NCI-H146 (cell line): ENCODE measurements at places on chromosomes 6 and 20.
A peak's percentile ranks its signal among the peaks of the same experiment; 100 is the strongest.

DNA sequence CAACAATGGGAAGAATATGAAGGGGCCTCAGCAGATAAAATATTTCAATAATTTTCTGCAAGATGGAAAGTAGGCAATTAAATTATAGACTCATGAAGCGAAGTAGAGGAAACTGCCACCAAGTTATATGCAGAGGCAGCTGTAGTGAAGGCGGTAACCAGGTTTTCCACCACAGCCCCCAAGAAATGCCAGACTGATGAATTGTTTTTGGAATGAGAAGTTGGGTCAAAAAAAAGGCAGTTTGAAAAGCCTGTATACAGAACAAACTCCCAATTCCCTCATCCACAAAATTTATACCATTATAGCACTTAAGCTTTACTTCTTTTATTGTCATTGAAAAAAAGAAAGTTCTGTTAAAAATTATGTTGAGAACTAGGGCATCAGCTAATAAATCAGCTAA is 45.3 kb downstream of the ELOVL4 start:
- DNase-seq, result no peak

DNA sequence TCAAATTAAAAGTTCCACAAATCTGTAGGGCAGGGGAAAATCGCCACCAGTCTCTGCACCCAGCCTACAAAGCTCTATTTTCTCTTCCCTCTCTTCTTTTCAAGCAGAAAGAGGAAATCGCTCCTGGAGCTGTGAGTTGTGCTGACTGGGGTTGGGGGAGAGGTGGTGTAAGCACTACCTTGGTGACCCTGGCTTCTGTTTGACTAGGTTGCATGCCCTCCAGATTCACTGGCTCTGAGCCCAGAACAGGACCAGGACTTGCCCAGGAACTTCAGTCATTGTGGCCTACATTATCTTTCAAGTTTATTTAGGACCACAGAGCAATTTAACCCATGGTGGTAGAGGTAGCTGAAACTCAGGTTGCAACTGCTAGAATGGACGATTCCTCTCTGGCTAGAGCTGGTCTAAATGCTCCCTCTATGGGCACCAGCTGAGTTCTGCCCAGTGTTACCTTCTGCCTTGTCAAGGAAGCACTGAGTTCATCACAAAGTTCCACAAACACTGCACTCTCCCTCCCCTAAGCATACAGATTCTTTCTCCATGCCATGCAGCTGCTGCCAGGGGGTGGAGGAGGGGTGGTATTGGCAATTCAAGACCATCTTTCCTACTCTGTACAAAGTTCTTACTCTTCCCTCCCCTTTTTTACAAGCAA is 122.0 kb upstream of the BMP5 start:
- no peak for DNase-seq

DNA sequence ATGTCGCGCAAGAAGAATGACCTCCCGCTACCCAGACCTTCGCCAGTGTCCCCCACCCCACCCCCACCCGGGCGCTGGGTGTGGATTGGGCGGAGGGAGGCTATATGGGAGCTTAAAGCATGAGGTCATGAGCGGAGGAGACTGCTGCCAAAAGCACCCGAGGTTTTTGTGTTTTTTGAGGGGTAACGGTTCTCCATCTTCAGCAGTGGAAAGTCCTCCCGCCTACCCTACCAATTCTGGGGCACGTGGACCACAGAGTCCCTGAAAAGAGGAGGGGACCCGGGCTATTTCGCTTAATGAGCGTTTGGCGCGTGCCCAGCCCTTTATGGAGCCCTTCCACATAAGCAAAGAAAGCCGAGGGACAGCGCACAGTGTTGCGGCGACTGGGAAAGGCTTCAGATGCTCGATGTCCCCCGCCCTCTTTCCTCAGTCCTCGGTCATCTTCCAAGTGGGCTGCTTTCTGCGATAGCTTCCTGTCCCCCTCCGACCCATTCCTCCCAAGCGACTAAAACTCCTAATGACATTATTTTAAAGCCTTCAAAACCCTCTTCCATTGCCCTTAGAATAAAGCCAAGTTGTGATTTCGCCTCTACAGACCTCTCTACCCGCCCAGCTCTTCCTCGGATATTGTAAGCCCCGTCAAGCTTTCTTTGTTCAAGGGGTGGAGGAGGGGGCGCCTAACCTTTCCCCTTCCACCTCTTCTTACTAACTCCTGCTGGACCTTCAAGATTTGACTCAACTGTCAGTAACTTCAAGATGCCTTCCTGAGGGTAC is 2.1 kb upstream of the TRERF1 start:
- DNase-seq, result peak; percentile 85

- no peak for DNase-seq
Measured at GRCh38 chr6:148348778-148349177, 6.1 kb downstream of the SASH1 start.

GRCh38 chr20:13264907-13265306 is 43.8 kb downstream of the ISM1 start:
- DNase-seq, result no peak

DNA sequence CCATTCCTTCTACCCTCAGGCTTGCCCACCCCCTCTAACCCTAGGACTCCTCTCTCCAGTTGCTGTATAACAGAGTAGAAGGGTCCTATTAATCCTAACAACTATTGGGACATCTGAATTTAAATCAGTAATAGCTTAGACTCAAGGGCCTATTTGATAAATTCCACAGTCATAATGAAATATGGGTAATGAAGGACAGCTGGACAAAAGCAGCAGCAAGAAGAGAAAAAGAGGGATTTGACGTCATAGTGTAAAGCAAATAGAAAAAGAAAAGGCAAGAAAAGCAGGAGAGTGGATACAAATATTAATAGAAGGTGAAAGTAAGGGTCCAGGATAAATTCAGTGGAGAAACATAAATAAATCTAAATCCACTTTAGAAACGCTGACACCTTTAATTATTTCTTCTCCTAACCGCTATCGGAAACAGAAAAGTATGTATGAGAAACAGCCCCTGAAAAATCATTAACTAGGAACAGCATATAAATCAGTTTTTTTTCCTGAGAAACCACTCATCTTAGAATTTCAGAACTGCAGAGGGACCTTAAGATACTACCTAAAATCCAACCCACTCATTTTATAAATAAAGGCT is 12.8 kb downstream of the FKBP5 start:
- no peak for DNase-seq

- no peak for DNase-seq
Measured at GRCh38 chr6:17845598-17845997, 138.9 kb upstream of the NUP153 start.

- DNase-seq, result no peak
Measured at GRCh38 chr20:8909596-8909995, 159.3 kb upstream of the PLCB4 start.

- no peak for DNase-seq
Measured at GRCh38 chr20:17844133-17844429, 124.5 kb downstream of the SNX5 start.

- peak; percentile 19 for DNase-seq
Measured at GRCh38 chr6:76861403-76861802, 601.9 kb downstream of the HTR1B start.

GRCh38 chr6:104714796-104715195 is 144.9 kb downstream of the HACE1 start:
- no peak for DNase-seq

DNA sequence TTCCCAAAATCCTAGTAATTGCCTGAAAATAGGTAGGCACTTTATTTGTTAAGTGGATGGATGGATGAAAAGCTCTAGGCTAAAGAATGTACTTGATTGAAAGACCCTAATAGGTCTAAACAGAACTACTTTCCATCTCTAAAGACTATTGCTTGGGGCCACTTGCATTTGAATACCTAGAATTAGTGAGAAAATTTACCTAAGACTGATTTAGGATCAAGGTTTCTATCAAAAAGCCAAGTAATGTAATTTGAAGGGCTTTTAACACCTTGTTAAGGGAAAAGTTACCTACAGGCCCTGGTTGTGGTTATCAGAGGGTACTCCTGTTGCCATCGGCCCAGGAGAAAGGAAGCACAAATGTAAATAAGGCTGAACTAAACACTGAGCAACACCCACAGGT is 580.7 kb downstream of the LMBRD1 start:
- DNase-seq, result no peak

DNA sequence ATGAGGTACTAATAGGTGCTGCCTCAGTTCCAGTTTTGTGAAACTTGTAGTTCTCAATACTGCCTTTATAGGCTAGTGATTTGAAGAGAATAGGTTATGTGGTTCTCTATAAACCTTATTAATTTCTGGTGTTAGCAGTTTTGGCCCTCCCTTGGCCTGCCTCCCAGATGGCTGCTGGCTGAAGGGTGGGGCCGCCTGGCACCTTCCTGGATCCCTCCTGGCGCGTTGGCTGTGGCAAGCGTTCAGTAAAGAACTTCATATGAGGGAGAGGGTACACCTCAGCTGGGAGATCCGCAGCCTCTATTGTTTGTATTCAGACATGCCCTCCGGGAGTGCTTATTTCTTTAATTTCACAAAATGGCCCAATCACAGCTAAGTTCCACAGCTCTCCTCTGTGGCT is 51.9 kb downstream of the FAM120B start:
- DNase-seq, result no peak

DNA sequence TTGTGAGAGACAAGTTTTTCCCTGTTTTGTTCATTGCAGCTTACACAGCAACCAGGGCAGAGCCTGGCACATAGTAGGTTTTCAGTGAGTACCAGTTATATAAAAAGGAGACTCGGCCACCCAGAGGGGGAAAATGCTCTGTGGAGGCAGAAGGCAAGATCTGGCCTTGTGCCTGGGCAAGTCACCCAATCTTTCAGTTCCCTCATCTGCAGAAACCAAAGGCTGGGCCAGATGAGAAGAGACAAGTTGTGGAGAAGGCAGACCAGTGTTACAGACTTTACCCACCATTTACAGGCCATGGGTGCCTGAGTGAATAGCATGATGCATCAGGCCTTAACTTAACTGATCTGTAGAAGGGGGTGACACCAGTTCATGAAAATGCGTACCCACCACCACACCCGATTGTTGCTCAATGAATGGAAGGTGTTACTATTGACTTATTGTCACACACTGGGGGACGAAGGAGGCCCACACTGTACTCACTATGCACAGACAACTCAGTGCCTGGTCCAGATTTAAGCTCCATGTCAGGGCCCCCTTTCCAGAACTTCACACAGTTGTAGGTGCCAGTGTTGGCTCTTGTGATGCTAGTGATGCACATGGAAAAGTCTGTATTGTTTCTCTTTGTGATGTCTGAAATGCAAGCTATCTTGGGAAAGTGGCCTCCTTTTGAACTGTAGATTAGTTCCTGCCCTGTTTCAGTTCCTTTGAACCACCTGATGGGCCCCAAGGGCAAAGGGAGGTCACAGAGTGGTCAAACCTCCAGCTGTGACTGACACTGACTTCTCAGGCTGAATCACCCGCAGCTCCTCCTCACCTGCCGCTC is 64.3 kb upstream of the SIRPG start:
- no peak for DNase-seq

- no peak for DNase-seq
Measured at GRCh38 chr6:117307655-117308054, 42.3 kb downstream of the VGLL2 start.

GRCh38 chr6:39389484-39389767 is 66.9 kb upstream of the KCNK16 start:
- DNase-seq, result no peak

DNA sequence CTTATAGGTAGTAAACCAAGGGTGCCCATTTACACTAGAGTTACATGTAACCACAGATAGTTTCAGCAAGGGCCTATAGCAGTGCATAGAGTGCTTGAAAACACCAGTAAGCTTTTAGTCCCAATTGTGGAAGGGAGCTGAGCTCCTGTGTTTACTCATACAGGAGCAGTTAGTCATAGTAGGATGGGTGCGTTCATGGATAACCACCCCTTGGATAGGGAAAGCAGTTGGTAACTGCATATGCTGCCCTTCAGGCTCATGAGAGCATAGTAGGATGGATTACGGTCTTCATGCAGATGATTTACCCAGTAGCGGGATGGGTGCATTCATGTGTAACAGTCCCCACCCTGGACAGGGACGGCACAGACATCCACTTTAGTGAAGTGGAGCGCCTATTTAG is 45.1 kb downstream of the OR2B6 start:
- DNase-seq, result no peak

GRCh38 chr20:56433880-56434255 is 21.8 kb downstream of the CASS4 start:
- no peak for DNase-seq

GRCh38 chr6:131838051-131838450 is 30.2 kb downstream of the ENPP1 start:
- DNase-seq, result no peak

GRCh38 chr6:37432590-37432915 is 468 bp upstream of the CMTR1 start:
- no peak for DNase-seq

GRCh38 chr6:154578004-154578559 is 67.6 kb upstream of the CNKSR3 start:
- no peak for DNase-seq

DNA sequence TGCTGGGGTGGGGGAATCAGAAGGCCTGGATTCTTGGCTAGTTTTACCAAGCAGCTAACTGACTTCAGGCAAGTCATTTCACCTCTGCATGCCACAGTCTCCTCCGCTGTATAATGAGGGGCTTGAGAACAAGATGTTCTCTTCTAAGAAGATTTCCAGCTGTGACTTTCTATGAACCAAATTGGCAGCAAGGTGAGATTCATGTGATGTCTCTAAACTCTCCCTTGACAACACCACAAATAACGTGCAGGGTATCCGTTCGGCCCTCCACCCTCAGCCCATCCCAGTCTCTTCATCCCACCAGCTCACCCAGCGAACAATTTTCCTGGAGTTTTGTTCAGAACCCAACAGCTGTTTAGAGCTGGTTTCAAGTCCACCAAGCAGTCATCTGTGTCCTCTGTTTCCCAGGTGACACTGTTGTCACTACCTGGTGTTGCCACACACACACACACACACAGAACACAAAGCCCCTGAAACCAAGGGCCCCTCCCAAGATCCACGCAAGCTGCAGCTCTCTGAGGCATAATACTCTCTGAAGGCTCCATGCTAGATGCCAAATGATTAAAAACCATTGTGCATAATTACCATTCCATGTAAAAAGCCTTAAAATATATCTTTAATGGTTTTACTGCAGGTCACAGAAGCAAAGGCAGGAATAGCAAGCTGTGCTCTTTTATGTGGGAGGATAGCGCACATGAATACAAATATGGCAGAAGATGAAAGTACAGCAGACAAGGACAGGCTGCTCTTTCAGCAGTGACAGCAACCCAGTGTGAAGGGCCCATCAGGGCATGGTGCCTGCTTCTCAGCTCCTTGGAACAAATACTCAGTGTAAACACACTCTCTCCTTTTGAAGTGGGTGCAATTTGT is 48.2 kb downstream of the ARHGAP18 start:
- DNase-seq, result peak; percentile 67

GRCh38 chr6:110485491-110485890 is 9.1 kb upstream of the SLC22A16 start:
- DNase-seq, result no peak

GRCh38 chr6:134152767-134153485 is 100.5 kb upstream of the SLC2A12 start:
- DNase-seq, result no peak

GRCh38 chr20:51659491-51660050 is 108.6 kb downstream of the ATP9A start:
- no peak for DNase-seq

GRCh38 chr6:166567813-166568212 is 18.7 kb downstream of the RAMACL start:
- no peak for DNase-seq

DNA sequence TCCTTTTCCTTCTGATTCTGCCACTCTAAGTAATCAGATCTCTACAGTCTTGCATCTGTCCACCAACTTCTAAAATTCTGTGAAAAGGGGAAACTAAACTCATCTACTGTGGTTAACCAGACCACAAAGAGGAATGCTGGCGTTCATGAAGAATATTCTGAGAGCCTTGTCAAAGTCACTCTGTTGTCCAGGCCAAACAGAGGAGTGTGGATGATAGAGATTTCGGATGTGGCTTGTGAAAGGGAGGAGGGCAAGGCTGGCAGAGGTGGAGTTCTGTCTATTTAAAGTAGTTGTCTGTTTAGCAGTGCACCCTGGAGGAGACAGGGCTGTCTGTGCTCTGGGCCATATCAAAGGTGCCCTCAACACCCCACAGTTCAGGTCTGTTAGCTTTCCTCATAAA is 33.9 kb downstream of the CCN2 start:
- DNase-seq, result no peak
